GM04503 (cell line): ENCODE measurements at places on chromosomes 6 and 20.
A peak's percentile ranks its signal among the peaks of the same experiment; 100 is the strongest.

- no peak for DNase-seq
Measured at GRCh38 chr6:52000064-52000463, 87.3 kb downstream of the PKHD1 start.

- no peak for DNase-seq
Measured at GRCh38 chr6:140915551-140915950, 1217.2 kb upstream of the GJE1 start.

GRCh38 chr6:82783587-82784236 is 281.9 kb downstream of the UBE3D start:
- DNase-seq = no peak

DNA sequence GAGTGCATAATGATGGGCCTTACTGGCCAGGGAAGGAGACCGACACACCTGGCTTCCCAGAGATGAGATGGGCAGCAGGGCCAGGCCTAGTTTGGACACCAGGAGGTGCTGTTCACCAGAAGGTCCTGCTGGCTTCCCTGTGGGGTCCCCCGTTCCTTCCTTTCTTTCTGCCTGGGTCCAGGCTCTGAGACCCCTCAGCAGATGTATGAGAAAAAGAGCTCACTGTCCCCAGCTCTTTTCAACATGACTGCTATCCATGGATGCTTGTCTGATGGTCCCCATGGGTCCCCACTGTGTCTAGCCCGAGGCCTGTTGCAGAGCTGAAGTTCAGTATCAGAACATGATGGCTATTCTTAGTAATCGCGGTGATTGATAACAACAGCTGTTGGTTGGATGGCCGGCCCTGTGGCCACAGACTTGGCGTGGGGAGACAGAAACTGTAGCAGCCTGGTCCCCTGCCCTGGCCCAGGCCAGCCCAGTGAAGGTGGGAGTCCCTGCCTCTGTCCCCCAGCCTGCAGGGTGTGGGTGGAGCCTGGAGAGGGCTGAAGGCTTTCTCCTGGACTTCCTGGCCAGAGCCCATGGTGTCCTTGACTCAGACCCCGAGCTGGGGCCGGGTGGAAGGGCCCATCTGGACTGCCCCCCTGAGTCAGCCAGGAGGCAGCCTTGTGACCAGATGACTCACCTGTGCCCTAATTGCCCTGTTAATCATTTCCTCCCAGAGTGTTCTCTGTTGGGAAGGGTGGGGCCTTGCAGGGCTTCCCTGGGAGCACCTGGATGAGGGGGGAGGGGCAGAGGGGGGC is 9.9 kb upstream of the BAK1 start:
- peak; percentile 53 for DNase-seq

DNA sequence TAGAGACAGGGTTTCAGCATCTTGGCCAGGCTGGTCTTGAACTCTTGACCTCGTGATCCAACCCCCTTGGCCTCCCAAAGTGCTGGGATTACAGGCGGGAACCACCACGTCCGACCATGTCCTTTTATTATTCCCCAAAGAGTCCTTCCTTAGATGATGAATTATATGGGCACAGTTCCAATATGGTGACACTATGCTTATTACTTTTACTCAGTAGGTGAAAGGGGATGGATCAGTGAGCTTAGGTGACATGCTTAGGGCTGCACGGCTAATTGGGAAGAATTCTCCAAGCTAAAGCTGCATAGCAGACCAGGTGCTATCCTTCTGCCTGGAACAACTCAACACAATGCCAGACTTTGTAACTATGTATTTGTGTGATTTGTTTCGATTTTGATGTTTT is 38.2 kb upstream of the TFAP2C start:
- no peak for DNase-seq

GRCh38 chr20:10634683-10635411 is 39.0 kb downstream of the JAG1 start:
- no peak for DNase-seq

DNA sequence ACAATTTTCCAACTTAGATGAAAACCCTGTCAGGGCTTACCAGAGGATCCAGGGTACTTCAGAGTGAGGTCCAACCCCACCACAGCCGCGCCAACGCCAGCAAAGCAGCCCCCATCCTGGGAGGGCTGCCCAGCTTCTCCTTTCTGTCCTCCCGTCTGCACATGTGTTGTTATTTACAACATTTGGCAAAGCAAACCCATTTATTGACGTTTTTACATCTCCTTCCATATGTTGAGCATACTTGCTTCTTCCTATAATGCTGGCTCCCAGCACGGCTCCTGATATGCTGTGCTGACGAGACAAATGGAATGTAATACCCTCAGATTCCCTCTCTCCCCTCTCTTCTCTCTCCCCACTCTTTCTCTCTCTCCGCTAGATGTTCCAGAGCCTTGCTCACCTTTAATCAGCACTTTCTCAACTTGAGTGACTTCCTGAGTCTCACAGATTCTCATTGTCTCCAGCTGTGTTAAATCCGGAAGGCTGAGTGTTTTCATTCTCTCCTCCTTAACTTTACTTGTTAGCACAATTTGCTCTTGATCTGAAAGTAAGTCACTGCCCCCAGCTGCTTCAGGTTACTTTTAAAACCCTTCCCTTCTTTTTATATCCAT is 22.7 kb downstream of the RCAN2 start:
- DNase-seq = no peak

DNA sequence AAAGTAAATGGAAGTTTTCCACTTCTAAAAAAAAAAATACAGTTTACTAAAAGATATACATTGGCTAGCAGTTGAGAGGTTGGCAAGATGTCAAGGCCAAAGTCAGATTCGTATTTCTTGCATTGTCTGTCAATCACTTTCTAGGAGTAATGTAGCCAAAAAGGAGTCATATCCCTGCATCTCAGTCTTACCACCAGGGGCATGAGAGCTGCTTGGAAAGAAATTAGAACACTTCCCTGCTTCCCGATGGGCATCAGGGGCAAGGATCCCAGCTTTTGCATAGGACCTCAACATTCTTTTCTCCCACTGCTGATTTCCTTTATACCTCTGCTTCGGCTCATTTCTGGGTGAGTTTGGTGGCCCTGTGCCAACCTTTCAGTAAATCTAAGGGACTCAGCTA is 581.0 kb upstream of the MAP3K7 start:
- DNase-seq = no peak

GRCh38 chr6:144999127-144999526 is 714.0 kb downstream of the UTRN start:
- no peak for DNase-seq

- DNase-seq = no peak
Measured at GRCh38 chr6:36955136-36955535, 598 bp downstream of the PI16 start.

DNA sequence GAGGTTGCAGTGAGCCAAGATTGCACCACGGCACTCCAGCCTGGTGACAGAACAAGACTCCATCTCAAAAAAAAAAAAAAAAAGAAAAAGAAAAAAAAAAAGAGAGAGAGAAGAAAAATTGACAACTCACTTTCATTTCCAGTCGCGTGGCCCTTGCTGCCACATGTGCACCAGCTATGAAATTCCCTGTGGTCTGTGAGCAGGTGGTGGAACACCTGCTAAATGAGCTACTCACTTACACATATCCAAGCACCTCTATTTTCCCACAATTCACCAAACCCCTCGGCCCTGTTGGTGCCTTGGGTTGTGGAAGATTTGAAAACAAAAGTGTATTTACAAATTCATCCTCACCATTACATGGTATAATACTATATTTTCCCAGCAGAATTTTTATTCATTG is 105.2 kb upstream of the ASF1A start:
- DNase-seq = no peak

DNA sequence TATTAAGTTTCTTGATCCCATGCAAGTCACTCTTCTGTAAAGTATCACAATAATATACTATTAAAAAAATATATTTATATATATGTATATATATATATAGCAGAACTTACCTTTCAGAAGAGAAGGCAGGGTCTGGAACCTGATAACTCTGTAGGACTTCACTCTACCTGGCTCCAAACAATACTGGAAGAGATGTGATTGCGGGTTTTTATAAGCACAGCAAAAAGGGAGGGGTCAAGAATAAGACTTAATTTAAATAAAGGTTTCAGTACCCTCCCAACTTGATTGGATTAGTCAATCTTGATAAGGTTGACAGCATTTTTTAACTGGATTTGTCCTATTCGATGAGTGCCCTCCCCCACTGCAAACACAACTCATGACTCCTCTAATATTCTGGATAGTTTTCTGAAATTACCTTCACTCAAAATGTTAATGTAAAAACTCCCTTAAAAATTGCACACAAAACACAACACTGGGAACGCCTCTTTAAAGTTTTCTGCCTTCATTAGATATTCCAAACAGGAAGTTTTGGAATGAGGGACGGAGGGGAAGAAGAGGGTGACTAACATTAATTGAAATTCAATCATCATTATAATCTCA is 4.0 kb upstream of the ZNF217 start:
- no peak for DNase-seq

GRCh38 chr6:170429450-170429849 is 122.9 kb downstream of the FAM120B start:
- DNase-seq = no peak

DNA sequence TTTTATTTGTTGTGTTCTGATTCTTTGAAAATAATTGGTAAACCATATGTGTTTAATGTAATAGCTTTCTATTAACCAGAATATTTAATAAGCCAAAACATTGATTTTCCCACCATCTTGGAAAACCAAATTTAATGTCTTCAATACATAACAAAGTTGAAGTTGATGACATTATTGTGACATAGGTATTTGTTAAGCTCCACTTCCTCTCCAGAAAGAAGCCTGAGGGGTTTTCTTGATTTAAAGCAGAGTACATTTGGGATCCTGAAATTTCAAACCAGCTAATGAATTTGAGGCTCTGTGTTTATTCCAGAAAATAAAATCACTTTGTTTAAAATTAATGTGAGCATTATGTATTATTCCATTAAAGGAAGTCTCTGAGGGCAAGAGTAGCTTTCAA is 106.3 kb downstream of the PERP start:
- DNase-seq = no peak

GRCh38 chr6:52389626-52390360 is 27.8 kb downstream of the PAQR8 start:
- DNase-seq = no peak

- DNase-seq = no peak
Measured at GRCh38 chr20:2602746-2603145, 49.7 kb upstream of the NOP56 start.

DNA sequence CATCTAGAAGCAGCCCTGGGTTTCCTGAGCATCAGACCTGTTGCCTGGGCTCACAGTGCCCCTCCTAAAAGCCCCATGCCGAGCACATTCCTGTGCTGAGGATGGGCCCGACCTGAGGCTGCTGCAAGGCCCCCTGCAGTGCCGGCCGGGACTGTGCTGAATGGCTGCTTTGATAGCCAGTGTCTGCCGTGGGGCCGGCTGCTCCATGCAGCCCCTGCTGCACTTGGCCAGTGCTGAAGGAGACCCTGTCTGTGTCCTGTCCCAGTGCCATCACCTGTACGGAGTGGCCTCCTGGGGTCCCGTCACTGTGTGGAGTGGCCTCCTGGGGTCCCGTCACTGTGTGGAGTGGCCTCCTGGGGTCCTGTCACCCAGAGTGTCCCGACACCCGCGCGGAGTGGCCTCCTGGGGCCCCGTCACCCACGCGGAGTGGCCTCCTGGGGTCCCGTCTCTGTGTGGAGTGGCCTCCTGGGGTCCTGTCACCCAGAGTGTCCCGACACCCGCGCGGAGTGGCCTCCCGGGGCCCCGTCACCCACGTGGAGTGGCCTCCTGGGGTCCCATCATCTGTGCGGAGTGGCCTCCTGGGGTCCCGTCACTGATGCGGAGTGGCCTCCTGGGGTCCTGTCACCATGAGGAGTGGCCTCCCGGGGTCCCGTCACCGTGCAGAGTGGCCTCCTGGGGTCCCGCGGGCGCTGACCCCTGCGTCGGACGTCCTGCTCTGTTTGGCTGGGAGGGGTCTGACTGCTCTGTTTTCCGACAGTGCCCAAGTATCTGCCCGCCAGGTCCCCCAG is 7.0 kb downstream of the COL9A3 start:
- DNase-seq = no peak

- DNase-seq = no peak
Measured at GRCh38 chr20:24628985-24629384, 159.6 kb downstream of the SYNDIG1 start.

GRCh38 chr6:149169761-149170511 is 147.6 kb upstream of the TAB2 start:
- no peak for DNase-seq

DNA sequence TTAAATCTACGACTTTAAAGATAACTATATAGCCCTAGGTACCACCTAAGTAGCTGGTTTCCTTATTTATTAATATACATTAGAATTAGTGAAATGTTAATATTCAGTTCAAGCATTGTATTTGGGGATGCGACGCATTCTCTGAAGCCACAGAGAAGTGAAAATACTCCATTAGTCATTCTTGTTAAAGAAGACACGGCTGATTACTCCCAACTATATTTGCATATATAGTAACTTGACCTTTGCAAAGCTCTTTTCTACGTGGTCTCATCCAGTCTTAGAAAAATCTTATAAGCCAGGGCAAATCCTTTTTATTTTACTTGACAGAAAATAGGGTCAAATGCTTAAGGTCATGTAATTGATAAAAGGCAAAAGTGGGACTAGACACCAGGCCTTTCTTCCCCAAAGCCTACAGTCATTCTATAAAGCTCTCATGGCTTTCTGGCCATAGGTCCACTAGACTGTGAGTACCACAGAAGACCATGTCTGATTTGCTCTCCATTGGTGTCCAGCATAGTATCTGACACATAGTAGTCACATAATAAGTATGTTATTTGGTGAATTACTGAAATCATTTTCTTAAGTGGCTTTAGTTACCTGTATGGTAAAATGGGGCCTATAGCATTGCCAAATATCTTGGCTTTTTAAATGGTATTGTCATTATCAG is 11.3 kb downstream of the ZHX3 start:
- DNase-seq = no peak

DNA sequence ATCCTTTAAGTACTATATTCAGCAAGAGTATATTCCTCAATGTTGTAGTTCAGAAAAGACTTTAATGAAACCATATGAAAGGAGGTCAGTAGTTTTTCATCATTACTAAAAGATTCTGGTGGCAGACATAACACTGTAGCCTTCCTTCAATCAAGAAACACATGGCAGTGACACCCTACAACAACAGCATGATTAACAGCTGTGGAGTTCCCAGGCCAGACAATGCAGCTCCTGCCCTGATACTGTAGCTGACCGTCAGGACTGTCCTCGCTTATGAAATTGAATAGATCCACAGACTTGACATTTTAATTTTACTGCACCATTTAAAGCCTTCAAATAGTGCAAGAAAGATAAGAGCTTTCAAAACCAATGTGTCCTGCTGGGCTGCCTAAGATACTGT is 43.6 kb downstream of the USP45 start:
- no peak for DNase-seq

DNA sequence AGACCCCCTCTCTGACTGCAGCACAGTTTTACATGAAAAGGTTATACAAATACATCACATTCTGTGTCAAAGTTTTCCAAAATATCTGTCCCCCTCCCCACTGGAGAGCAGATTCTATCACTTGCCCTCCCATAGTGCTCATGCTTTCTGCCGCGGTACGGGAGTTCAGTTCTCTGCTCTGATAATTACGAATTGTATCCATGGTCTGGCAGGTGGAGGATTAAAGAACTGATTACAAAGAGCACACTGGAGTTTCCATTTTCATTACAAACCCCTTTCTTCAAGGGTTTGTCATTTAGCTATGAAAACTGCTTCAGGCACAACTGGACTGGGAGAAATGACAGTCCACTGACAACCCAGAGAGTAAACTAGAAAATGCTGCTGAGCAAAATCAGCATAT is 166.0 kb downstream of the PDSS2 start:
- no peak for DNase-seq
